ENCODE measurements at places on chromosomes 6 and 20. TPM values are rescaled to one million over a fixed set of nuclear protein-coding genes. Genes with fewer than 3 reads are reported as not detected.

- DNase-seq = no peak
Measured at GRCh38 chr6:150078788-150079187, 9.9 kb upstream of the ULBP3 start.

DNA sequence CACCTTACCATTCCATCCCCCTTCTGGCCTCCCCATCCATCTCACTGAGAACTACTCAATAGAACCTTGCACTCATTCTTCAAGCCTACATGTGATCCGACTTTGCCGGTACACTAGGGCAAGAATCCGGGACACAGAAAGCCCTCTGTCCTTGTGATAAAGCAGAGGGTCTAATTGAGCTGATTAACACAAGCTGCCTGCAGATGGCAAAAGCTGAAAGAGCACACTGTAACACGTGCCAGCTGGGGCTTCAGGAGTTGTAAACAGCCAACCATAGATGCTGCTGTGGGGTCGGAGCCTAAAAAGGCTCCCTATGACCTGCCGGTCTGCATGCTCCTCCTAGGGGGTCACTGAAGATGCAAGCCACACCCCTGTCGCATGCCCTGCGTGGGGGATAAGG is 124.1 kb downstream of the RNF144B start:
- DNase-seq = no peak

DNA sequence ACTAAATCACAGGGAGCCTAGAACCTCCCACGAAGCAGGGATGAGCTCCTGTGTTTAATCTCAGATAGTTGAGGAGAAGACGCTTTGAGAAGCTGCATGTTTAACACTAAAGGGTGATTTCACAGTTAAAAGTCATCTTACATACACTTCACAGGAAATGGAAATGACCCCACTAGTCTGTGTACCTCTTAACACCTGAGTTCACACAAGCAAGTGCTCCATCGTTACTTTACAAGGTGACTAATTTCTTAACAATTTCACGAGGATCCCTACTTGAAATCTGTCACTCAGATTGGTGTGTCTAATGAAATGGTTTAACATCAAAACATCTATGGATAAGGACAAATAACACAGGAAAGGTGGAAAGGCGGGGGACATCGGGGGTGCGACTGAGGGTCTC is 93.8 kb upstream of the RPS6KA2 start:
- DNase-seq = no peak

DNA sequence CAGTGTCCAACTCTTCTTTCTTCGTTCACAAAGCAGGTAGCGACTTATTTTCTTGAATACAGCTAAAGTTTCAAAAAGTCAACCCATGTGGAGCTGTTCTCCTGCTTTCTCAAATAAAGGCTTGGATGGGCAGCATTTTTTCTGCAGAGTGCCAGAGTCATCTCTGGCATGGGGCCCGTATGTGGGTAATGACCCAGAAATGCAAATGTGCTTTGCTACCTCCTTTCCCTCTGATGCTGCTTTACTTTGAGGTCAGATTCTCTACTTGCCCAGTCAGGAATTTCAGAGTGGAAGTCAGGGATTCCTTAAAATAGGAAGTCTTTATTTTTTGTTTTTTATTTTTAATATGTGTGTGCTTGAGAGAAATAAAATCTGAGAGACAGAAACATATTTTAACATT is 4.9 kb downstream of the NKAIN2 start:
- DNase-seq = no peak

- DNase-seq = no peak
Measured at GRCh38 chr6:48613231-48613949, 502.4 kb upstream of the PTCHD4 start.

DNA sequence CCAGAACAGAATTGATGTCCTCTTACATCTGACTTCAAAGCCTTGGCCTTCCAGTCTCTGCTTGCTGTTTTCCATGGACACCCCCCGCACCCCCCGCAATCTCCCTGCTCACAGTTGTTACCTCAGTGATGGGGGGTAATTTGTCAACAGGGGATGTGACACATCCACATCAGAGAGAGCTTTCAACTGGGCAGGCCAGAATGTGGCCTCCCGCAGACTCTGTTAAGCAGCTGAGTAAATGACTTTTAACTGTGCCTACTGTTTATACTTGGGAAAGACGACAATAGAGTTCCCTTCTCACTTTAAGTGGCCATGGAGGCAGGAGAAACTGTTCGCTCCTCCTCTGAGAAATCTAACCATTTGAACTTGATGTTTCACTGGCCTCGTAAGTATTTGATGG is 51.0 kb downstream of the TXNDC5 start:
- no peak for DNase-seq

DNA sequence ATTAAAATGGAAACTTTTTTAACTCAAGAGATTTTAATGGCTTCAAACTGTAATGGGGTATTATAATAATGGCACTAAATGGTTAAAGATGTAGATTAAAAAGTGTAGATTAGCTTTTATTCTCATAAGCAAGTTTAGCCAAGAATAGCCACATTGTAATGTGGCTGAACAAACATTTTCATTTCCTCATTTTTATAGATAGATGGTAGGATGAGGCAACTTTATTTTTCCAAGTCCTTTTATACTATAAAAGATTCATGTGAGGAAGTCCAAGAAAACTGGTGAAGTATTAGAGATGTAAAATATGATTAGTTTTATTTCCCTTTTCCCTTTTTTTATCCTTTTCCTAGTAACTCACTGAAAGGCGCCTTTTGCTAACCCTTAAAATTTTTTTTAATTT is 88.8 kb downstream of the ATRN start:
- no peak for DNase-seq

GRCh38 chr6:53651205-53651763 is 14.3 kb downstream of the KLHL31 start:
- peak; percentile 33 for DNase-seq

DNA sequence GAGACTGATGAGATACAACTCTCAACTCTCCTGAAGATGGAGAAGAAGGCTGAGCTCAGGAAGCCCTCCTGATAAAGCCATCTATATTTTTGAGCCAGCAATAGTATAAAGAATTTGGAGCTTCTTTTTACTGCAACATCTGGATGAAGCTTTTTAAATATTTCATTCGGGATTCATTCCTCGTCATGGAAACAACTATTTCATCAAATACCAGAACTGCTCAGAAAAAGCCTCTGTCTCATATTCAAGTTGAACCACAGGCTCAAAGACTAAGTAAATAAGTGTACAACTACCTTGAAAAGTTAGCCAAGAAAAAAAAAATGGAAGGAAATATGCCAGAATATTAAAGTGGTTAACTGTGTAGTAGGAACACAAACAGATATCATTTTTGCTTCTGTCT is 37.8 kb downstream of the PTPRT start:
- DNase-seq = no peak

- DNase-seq = no peak
Measured at GRCh38 chr6:19297880-19298279, 539.3 kb upstream of the ID4 start.

DNA sequence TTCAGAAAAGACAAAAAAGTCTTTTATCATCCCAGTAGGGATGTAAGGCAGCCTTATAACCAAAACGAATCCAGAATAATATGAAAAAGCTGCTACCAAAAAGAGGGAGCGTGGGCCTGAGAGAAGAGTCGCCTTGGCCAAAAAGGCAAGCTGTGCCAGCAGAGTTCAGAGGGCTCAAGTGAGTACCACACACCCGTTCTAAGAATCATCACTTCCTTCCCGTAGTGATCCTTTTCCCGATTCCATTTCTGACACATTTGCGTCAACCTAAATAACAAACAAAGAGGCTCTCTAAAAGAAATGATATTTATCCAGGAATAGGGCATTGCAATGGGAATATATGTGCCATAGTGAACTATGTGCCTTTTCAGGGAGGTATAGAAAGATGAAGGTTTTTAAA is 3.8 kb upstream of the TMEM181 start:
- DNase-seq = no peak

- DNase-seq = no peak
Measured at GRCh38 chr20:22567944-22568871, 16.2 kb downstream of the FOXA2 start.

- no peak for DNase-seq
Measured at GRCh38 chr6:167855825-167856425, 29.2 kb downstream of the AFDN start.

GRCh38 chr6:70857387-70858077 is 99.3 kb downstream of the B3GAT2 start:
- DNase-seq = no peak

- DNase-seq = no peak
Measured at GRCh38 chr20:17456279-17456678, 74.9 kb downstream of the BFSP1 start.

DNA sequence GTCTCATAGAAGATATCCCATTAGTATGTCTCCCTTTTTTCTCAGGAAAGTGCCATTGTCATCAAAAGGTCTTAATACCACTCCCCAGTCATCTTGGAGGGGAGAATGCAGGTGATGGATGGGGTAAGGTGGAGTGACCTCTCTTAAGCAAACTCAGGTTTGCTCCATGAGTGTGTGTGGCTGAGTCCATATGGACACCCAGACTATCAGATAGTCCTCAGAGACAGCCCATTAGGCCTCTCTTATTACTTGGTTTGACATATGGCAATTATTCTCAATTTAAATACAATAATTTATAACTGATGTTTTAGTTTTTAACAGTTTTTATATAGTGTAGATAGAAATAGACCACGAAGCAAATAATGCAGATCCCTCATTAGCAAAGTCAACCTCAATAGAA is 23.2 kb downstream of the LAMA4 start:
- no peak for DNase-seq

DNA sequence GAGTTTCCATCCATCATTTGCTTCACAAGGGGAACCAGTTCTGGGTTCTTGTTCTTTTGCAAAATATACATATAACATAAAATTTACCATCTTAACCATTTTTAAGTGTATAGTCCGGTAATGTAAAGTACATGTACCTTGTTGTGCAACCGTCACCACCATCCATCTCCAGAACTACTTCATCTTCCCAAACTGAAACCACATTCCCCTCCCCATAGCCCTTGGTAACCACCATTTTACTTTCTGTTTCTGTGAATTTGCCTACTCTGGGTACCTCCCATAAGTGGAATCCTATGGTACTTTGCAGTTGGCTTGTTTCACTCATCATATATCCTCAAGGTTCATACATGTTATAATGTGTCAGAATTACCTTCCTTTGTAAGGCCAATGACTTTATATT is 70.3 kb upstream of the DSP start:
- no peak for DNase-seq

DNA sequence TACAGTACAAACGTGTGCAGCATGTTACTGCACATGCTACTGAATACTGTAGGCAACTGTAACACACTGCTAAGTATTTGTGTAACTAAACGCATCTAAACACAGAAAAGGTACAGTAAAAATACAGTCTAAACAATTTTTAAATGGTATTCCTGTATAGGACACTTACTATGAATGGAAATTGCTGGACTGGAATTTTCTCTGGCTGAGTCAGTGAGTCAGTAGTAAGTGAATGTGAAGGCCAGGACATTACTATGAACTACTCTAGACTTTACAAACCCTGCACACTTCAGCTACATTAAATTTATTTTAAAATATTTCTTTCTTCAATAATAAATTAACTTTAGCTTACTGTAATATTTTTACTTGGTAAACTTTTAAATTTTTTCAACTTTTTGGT is 225.0 kb upstream of the TENT5A start:
- DNase-seq = no peak

DNA sequence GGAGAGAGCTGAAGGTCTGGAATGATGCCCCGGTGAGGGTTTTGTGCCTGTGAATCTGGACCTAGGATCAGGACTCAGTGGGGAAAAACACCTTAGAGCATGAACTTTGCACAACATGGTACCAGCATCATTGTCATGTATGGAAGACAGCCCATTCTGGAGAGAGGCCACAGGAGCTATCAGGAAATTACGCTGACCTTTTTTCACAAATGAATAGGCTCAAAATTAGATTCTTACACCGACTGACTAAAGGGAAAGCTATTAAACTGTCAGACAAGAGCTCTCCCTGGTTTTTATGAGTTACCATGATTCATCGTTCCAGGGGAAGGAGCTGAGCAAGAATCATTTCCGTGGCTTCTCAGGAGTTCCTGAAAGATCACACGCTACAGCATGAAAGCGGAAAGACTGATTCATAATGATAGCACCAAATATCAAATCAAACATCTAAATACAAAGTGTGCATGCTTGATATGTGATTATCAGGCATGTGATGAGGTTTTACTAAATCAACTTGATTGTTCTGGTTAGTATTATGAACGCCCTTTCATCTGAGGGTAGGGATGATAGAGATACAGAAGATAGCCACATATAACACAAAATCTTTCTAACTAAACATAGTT is 224.9 kb upstream of the SMLR1 start:
- DNase-seq = peak; percentile 98

DNA sequence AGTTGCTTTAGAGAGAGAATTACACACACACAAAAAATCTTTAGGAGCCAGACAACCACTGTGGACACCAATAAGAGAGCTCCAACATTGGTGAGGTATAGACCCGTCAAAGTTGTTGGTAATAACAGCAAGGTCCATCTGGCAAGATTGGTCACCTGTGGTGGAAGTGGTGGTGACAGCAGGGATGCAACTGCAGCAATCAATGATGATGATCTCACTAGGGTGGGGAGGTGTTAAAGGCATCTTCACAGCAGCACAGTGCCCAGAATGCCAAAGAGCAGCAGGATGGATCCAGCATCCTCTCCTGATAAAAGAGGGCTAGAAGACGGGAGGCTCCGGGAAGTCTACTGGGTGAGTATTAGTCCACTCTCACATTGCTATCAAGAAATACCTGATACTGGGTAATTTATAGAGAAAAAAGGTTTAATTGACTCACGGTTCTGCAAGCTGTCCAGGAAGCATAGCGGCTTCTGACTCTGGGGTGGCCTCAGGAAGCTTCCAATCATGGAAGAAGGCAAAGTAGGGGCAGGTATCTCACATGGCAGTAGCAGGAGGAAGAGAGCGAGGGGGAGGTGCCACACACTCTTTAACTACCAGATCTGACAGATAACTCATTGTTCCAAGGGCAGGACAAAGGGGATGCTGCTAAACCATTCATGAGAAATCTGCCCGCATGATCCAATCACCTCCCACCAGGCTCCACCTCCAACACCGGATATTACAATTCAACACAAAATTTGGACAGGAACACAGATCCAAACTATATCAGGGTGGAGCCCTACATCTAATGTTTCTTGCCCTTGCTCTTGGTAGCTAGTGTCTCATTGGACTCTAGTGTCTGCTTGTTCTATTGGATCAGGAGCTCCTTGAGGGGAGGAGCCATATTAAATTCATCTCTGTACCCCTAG is 48.9 kb downstream of the KLHL31 start:
- DNase-seq = no peak

GRCh38 chr6:423799-424345 is 32.3 kb downstream of the IRF4 start:
- DNase-seq = no peak

The LIN28B gene
- total RNA-seq = 0.06 TPM

The DEFB132 gene
- total RNA-seq = not detected

The TUBB1 gene
- total RNA-seq = not detected

The SUMO4 gene
- total RNA-seq = 1.4 TPM

The SIRPB1 gene
- total RNA-seq = 4.1 TPM

The GPR6 gene
- not detected for total RNA-seq

The MYMX gene
- total RNA-seq = 2.2 TPM

The CST2 gene
- total RNA-seq = not detected

The TCF15 gene
- 20.4 TPM for total RNA-seq

The ABRACL gene
- 82.8 TPM for total RNA-seq

The GNAS gene
- total RNA-seq = 1,103 TPM

The DSP gene
- total RNA-seq = 20.6 TPM

The NECAB3 gene
- 31.9 TPM for total RNA-seq

The SLC17A1 gene
- not detected for total RNA-seq

The GCNT2 gene
- total RNA-seq = 16.6 TPM

The LTV1 gene
- 16.2 TPM for total RNA-seq

The SNX9 gene
- total RNA-seq = 72.3 TPM

The SOBP gene
- total RNA-seq = 2.3 TPM

The BANF2 gene
- not detected for total RNA-seq
